Stimulated activated CD4-positive, alpha-beta T cell treated with anti-CD3 and anti-CD28 coated beads, Interleukin-1b, Interleukin-23, amount 100 ng/mL, for 1 hour (primary cell): ENCODE measurements at places on chromosomes 5 and 9.

- no peak for DNase-seq
Measured at GRCh38 chr5:122756264-122756911, 18.5 kb upstream of the SNX2 start.

- no peak for DNase-seq
Measured at GRCh38 chr5:68088302-68088701, 127.3 kb upstream of the PIK3R1 start.

GRCh38 chr5:72231991-72232703, 87.9 kb downstream of the MRPS27 start:
- no peak for DNase-seq

- DNase-seq = no peak
Measured at GRCh38 chr9:3868012-3868411, 342.2 kb upstream of the RFX3 start.

DNA sequence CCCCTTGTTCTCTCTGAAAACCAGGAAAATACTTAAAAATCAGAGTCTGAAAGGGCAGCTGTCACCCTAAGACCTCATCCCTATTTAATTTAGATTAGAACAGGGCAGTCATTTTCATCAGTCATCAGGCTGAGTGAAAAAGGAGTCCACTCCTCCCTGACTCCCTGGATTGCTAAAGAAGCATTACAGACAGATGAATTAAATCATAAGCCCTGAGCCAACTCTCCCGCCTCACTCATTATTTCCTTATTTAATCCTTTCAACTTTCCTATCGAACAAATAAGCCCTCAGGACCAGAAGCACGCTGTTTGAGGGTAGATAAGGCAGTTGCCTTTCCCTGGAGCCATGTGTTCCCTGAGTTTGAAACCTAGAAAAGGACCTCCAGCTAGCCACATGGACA, 201.9 kb upstream of the ANKRD55 start:
- no peak for DNase-seq

- no peak for DNase-seq
Measured at GRCh38 chr9:21016701-21017491, 14.5 kb downstream of the HACD4 start.

GRCh38 chr9:20170122-20170521, 381.3 kb upstream of the SLC24A2 start:
- DNase-seq = no peak

DNA sequence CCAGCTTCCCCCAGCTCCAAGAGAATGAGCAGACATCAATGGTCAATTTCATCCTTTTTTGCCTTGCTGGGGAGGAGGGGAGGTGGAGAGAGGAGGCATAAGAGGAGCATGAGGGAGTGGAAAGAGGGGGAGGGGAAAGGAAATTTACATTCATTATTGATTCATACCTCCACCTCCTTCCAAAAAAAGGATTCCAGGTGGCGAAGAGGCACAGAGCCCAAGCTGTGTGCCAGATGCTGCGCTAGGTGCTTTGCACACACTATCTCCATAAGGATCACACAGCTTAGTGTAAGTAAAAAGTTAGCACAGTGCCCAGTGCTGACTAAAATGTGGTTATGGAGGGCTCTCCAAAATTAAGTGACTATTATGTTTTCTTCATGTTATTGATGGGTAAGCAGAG, 11.0 kb downstream of the ASTN2 start:
- no peak for DNase-seq

GRCh38 chr5:132962429-132963021, 909 bp downstream of the AFF4 start:
- no peak for DNase-seq

GRCh38 chr9:99785010-99785590, 36.6 kb upstream of the NR4A3 start:
- no peak for DNase-seq

GRCh38 chr9:131048332-131048731, 39.4 kb downstream of the LAMC3 start:
- DNase-seq = no peak

GRCh38 chr5:139976703-139977102, 66.4 kb downstream of the NRG2 start:
- no peak for DNase-seq

- no peak for DNase-seq
Measured at GRCh38 chr9:93675336-93676150, 99.2 kb downstream of the PHF2 start.

GRCh38 chr5:159133041-159133741, 33.5 kb upstream of the EBF1 start:
- no peak for DNase-seq

- no peak for DNase-seq
Measured at GRCh38 chr5:81422671-81423070, 28.7 kb upstream of the ACOT12 start.

DNA sequence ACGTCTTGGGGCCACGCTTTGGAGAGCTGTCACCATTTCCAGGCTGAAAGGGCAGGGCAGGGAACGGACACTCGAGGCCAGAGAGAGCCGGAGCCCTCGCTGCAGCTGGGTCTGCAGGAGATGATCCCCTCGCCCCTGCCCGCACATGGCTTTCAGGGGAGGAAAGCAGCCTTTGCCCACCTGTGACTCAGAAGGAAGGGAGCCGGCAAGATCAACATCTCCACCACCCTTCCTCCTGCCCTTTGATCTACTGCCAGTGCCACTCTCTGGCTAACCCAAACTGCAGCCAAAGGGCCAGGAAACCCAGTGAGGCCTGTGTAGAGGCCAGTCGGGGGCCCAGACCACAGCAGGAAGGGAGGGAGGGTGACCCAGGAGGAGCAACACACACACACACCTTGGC, 137.1 kb upstream of the ERCC6L2 start:
- DNase-seq = no peak

- DNase-seq = no peak
Measured at GRCh38 chr9:90325913-90326653, 316.5 kb downstream of the DIRAS2 start.

- no peak for DNase-seq
Measured at GRCh38 chr5:156128026-156128425, 198.9 kb upstream of the SGCD start.

DNA sequence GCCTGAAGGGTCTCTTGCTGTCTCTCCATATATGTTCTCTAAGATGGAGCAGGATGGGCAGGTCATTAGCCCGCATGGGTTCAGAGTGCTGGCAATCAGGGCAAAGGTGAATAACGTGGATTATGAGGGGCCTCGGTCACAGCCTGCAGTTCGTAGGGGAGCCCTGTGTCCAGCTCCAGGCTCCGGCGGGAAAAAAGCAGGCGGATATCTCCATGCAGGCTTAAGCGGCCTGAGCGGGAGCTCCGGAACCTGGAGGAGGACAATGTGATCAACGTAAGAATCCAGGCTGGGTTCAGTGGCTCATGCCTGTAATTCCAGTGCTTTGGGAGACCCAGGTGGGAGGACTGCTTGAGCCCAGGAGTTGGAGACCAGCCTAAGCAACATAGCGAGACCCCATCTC, 2.2 kb upstream of the STOML2 start:
- no peak for DNase-seq

DNA sequence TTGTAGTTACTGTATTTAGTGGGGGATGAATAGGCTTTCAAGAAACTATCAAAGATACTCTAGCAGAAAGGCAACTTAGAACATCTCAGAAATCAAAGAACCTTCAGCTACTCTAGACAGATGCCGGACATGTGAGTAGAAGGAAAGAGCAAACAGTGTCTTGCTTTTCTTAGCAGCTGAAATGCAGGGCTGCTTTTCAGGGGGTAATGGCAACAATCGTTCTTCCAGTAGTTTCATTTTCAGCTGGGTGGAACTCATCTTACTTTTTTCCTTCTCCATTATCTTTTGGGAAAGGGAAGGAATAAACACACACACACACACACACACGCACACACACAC, 281.6 kb downstream of the CRB2 start:
- no peak for DNase-seq

DNA sequence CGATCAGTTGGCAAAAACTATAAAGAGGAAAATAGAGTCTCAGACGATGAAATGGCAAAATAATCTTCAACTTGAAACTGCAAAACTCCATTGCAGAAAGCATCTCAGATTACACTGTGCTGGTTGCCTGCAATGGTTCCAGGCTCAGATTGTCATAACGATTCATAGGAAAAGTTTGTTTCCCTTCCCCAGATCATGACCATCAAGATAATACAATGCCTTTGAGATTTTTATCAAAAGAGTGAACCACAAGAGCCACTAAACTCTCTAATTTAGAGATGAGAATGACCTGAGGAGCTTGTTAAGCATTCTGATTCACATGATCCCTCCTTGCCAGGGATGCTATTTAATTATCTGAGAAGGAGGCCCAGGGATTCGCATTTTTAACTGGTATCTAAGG, 52.6 kb upstream of the ITGA1 start:
- DNase-seq = no peak

GRCh38 chr5:38854907-38855306, 9.1 kb downstream of the OSMR start:
- DNase-seq = no peak

DNA sequence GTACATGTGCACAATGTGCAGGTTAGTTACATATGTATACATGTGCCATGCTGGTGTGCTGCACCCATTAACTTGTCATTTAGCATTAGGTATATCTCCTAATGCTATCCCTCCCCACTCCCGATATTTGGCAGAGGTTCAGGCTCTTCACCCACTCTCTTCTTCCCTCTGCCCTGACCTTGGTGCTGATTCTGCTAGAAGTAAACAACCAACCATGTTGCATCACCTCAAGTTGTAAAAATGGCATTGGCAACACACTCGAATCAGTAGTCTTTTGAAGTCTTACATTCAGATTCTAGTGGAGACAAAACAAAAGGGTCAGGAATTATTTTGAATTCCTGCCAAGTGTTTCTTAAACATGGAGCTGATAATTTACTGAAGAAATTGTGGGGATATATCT, 40.0 kb downstream of the PRR16 start:
- no peak for DNase-seq

DNA sequence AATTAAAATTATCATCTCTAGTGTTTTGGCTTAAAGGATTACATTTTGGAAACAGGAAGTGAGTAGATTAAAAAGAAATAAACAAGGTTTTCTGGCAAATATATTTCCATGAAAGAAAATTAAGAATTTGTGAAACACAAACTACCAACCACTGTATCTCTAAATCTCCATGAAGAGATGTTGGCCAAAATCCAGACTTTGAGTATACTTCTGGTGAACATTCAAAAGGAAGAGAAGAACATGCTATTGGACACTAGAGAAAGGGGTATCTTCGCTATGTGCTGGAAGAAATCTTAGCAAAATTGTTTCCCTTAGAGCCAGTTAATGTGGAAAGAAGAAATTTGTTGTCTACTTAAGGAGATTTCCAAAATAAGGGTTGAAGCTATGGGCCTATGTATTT, 710.4 kb upstream of the CTNND2 start:
- DNase-seq = no peak

- no peak for DNase-seq
Measured at GRCh38 chr5:4862500-4862899, 277.6 kb upstream of the ADAMTS16 start.

DNA sequence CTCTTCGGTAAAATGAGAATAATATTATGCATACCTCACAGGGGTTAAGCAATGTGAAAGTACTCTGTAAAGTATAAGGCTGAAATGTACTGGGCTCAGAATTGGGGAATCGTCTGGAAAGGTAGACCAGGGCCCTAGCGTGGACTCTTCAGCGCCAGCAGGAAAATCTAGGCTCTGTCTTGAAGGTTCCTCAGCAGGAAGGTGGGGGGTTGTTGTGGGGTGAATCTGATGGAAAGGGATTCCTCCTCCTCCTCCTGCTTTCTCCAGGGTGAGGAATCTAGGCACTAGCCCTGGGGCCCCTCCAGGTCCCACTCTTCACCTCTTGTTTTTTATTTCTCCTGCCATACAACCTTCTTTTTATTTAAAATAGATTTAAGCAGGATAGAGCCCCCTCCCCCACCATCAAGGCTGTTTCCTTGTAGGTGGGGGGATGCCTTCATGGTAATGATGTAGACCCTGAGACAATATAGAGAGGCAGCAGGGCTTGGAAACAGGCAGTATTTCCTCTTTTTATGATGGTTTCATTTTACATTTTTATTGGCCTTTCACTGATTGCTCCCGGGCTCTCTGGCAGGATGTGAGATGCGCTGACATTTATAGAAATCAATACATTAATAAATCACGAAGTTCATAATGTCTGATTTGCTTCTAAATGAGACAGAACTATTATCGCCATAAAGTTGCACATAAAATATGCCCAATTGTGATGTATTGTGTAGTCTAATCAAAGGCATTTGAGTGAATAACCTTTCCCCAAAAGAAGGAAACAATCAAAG, 78.9 kb upstream of the GABRP start:
- no peak for DNase-seq
